Chondrocyte (in vitro differentiated cells): ENCODE measurements at places on chromosomes 12 and 14.

GRCh38 chr14:24186831-24187538 lies 1.6 kb downstream of the IPO4 start:
- DNase-seq: no peak

DNA sequence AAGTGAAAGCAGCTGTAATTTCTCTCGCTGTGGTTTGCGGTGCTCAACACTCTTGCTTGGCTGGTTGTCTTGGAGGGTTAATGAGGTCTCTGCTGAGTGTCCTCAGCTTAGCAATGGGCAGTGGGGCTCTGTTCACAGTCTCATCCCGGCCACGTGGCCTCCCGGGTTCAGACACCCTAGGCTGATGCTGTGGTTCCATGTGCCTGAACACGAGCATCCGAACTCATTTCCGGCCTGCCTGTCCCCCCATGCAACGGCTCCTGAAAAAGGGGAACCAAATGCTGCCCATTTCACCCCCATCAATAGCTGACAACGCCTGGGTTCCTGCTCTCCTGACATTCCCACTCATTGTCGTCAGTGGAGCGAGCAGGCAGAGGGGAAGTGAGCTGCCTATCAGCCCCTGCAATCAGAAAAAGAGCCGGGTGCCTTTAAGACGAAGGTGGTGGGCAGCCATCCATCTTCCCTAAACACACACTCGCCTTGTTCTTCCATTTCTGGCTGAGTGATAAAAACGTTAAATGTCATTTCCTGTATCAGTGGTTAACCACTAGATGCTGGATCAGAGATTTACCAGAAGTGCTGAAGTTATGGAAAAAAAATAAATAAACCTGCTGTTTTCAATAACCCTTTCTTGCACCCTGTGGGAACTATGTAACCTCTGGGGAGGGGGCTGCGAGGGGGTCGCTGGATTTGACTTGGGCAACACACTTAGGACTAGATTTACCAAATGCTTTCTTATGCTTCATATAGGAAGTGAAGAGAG lies 60.3 kb upstream of the BCL2L14 start:
- no peak for DNase-seq

GRCh38 chr12:63995512-63995911 lies 151.0 kb downstream of the SRGAP1 start:
- no peak for DNase-seq

GRCh38 chr12:45191239-45191638 lies 24.7 kb upstream of the ANO6 start:
- no peak for DNase-seq

- DNase-seq: no peak
Measured at GRCh38 chr14:98070536-98070935, 1201.5 kb downstream of the BCL11B start.

- DNase-seq: no peak
Measured at GRCh38 chr12:75738486-75738885, 227.1 kb upstream of the KRR1 start.

GRCh38 chr12:70652451-70652850 lies 15.2 kb upstream of the PTPRB start:
- no peak for DNase-seq

DNA sequence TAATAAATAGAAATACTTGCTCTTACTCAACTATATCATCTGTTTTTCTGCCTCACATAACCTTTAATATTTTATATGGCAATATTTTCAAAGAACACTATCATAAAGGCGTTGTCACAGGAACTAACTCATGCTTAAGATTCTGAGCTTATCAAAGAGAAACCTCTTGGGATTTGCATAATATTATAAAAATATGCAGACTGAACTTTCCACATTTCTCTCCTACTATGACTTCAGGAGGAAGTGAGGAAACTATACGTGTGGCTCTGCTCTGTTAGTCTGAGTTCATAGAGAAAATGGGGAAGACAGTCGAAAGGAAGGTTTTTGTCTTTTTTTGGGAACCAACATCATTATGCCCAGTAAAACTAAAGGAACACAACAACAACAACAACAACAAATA lies 124.7 kb downstream of the GARIN6 start:
- DNase-seq: no peak

DNA sequence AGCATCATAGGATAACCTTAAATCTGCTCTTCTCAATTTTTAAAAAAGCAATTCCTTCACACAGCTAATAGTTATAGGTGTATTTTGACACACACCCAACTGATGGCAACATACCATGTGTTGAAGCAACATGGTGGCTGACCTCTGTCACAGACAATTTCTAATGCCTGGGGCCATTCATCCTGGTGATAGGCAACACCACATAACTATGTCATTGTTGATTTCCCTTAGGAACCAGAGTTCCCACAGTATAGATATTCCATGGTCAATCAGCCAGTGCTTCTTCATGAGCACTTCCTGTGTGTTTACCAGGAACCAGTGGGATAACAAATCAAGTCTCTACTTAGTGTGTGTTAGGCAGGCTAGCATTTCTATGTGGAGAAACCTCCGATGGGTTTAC lies 88.3 kb downstream of the FIGNL2 start:
- DNase-seq: no peak

- no peak for DNase-seq
Measured at GRCh38 chr14:26113911-26114640, 483.8 kb downstream of the NOVA1 start.

DNA sequence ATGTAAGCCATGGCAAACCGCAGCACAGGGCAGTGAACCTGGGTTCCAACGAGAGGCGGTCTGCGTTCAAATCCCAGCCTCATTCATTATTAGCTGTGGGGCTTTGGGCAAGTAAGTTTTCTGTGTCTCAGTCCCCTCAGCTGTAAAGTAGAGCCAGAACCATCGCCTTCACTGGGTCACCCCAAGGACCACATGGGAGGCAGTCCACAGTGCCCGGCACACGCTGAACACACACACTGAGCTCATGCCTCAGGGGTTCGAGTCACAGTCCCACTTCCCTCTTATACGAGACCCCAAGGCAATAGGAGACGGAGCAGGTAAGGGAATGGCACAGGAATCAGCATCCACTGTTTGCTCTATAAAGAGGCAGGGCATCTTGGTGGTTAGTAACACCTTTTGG lies 19.1 kb downstream of the LRTM2 start:
- peak; percentile 32 for DNase-seq

DNA sequence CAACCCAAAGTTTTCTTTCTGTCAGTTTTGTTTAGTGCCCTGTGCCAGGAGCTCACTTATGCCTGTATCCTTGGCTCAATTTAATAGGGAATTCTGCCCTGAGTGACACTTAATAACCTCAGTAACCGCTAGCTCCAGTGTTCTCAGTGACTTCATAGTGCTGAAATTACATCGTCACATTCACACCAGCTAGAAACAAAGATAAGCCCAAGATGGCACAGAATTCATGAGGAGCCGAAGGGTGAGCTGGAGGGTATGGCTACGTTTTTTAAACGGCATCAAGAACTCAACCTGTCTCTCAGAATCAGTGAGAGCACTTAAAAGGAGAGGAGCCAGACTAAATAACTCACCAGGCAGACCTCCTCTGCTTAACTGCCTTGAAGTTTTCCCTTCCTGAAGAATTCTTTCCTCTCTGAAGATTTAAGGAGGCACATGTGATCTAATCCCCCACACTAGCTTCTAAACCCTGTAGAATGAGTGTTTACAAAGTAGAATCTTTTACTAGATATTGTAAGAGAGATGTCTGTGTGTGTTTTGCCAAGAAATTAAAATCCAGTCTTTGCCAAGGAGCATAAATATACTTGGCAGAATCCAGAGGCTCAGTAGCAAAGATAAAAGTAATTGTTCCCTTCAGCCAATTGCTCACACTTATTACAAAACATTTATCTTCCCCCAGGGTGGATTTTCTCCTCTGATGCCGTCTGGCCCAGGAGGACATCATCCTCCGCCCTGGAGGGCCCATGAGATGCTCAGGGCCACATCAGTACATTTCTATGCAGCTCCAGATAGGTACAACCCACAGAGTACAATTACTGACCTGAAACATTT lies 37.3 kb downstream of the PTGER2 start:
- no peak for DNase-seq

DNA sequence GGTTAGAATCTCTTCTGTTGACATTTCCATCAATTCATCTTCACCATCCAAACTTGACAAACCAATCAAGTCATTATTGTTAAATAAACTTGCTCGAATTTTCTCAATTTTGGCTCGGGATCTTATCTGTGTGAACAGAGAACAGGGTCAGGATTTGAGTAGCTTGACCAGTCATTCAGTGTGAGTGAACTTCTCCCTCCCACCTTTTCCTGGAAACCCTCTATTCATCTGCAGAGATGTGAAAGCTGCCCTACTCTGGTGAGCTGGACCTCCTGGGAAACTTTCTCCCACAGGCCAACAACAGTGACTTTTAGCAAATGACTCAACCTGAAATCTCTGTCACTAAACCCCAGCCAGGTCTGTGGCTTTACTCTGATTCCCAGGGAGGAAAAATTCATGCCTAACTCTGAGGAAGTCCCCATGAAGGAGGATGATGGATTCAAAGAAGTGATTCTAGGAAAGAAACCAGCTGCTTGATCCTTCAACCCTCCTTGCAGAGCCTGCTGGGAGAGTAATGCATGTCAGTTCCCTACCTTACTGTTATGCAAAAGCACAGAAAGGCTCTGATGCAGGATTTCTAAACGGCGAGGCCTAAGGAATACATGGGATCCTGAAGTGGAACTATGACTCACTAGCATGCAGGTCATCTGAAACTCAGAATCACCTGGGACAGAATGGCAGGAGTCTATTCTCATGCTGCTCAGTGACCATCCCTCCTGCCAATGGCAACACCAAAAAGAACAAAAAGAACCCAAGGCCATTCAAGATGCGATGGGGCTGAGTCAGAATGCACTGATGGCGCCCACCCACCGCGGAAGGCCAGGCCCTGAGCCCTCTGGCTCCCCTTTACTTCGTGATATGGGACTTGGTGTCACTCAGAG lies 58.0 kb downstream of the TRAFD1 start:
- no peak for DNase-seq

DNA sequence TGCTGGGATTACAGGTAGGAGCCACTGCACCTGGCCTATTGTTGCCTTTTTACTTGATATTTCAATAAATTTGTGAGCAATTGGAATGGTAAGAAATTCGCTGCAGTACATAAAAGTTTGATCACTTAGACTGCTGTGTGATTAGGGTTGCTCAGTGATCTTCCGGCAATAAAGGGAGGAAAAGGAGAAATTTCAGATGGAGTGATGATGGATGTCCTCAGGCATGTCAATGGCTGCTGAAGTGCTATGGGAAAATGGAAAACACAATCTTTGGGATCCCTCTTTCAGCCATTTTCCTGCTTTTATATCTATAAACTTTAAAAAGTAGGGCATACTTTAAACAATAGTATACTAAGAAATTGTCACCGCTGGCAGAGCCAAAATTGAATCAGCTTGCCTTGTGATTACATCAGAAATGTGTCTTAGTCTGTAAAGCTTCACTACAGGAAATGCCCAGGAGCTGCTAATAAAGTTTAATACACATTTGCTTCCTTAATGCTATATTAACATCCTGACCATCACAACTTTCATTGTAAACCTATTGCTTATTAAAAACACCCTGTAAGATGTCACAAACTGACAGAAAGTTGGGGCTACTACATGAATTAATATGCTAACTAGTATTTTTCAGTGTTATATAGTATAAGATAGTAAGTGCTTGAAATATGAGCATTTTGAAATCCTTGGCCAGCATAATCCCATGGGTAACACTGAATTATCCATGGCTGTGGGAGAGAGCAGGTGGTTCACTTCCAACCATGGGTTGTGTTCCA lies 13.7 kb upstream of the FBXL14 start:
- DNase-seq: no peak

DNA sequence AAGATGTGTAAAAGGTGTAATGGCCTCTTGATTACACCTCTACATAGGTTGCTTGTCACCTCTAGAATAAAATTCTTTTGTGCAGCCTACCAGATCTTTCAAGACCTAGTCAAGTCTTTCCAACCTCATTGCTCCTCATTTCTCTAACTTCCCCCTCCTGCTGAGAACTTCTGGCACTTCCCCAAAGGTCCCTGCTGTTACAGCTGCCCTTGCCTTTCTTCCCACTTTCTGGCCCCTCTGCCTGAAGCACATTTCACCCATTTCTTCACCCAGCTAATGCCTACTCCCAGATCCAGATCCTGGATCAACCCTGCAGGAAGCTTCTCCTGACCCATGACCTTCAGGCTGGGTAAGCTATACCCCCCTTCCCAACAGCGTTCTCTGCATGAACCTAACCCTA lies 1.5 kb downstream of the TSHR start:
- no peak for DNase-seq

GRCh38 chr14:74618078-74618952 lies 6.3 kb upstream of the LTBP2 start:
- DNase-seq: no peak

GRCh38 chr14:100211893-100212292 lies 27.1 kb upstream of the YY1 start:
- no peak for DNase-seq

DNA sequence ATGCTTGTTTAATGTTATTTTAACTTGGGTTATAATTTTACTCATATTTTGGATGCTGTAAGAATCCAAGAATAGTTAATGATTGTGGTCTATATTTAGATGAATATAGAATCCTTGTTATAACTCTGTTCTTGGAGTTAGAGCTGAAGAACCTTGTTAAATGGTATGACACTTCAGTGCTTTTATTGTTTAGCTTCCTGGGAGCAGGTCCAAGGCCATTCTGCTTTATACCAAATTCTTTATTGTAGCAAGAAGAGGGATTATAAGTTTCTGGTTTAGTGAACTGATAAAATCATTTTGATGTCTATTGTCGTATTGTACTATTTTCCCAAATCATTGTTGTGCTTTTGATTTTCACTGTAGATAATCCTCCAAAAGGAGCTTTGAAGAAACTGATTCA lies 69.4 kb downstream of the MIA2 start:
- DNase-seq: no peak

DNA sequence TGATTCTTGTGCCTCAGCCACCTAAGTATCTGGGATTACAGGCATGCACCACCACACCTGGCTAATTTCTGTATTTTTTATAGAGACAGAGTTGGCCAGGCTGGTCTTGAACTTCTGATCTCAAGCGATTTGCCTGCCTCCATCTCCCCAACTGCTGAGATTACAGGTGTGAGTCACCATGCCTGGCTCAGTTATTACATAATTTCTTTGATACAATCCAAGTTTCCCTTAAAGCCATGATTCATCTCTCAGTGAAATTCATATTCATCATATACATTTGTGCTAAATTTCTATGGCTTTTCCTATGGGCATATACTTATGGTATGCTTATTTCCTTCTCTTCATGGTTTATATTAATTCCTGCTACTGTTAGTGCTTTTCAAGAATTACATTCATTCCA lies 29.1 kb upstream of the PZP start:
- no peak for DNase-seq

DNA sequence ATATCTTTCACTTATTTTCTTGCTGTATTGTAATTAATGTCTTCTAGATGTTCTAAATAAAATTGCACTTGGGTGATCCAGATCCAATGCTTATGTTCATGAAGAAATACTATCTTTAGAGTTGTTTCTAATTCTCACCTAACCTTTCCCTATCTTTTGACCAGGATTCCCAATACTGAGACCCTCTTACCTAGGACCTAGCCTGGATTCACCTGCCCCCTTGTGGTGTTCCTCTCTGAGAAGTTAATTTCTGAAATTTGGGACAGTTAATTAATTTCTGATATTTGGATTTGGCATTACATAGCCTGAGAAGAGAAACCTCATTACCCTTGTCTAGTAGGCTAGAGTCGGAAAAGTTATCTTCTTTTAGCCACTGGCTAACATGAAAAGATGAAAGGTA lies 29.5 kb downstream of the FOXA1 start:
- DNase-seq: no peak
